Progenitor cell of endocrine pancreas (in vitro differentiated cells): ENCODE measurements at places on chromosomes 2 and 18. TPM values are rescaled to one million over a fixed set of nuclear protein-coding genes. Genes with fewer than 3 reads are reported as not detected.

GRCh38 chr2:224893848-224894247 lies 148.4 kb downstream of the DOCK10 start:
- no peak overlapping the region for H3K4me3 ChIP-seq
- H3K4me1 ChIP-seq, result peaks cover 2% of the 10 kb centered on the region
- DNase-seq, result no peak
- no peaks in the 10 kb centered on the region for H3K36me3 ChIP-seq

DNA sequence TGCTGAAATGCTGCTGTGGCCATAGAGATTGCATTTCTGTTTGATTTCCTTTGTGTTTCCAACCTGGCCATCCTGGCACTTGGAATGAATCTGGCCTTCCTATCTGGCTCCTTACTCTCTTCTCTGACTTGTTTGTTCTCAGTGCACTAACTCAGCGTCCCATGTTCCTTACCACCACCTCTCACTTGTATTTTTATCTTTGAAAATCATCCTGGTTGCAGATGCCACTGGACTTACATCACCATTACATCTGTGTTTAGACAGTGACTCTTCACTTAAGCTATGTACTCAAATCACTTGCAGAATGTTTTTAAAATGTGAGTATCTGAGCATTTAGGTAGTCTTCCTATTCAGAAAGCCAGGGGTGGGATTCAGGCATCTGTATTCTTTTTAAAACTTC lies 239.5 kb downstream of the WDR7 start:
- H3K36me3 ChIP-seq, result peaks cover 3% of the 10 kb centered on the region
- no peaks in the 10 kb centered on the region for H3K27me3 ChIP-seq
- H3K4me1 ChIP-seq, result peaks cover 9% of the 10 kb centered on the region
- no peak overlapping the region for H3K27ac ChIP-seq

The CPLX4 gene
- not detected in 2 replicates for total RNA-seq

DNA sequence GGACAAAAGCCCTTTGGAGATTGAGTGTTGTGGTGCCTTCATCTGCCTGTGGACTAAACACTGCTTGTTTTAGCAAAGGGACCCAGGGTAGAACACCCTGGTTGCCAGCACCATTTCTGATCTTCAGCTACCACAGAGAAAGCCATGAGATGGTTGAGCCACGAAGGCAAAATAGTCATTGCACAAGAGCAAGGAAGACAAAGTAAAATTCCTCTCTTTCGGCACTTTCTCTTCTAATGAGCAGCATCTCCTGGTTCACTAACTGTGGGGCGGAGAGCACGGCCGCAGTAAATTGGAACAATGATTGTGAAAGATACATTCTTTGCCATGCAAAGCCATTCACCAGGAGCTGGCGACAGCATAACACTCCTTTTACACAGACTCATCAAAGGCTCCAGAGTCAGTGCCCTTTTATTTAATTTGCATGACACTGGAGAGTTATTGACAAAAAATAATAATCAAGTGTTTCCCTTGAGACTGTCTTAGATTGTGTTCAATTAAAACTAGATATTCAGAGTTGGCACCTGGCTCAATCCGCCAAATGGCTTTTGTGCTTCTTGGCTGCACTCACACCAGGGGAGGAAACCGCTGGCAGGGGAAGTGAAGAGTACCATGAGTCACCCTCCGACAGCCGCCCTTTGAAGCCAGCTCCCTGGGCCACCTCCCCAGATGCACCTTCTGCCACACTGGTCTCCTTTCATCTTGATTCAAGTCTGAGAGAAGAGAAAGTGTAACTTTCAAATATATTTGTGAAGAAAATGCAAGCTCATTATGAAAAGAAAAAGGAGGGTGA lies 100.5 kb upstream of the MEIS1 start:
- no peak overlapping the region for H3K4me3 ChIP-seq
- H3K4me1 ChIP-seq, result peaks cover 1% of the 10 kb centered on the region
- no peaks in the 10 kb centered on the region for H3K36me3 ChIP-seq
- H3K27ac ChIP-seq, result no peak overlapping the region
- peaks cover 3% of the 10 kb centered on the region for H3K27me3 ChIP-seq

The MYO3B gene
- 0.22 TPM in 1 of 2 replicates, not detected in the other for total RNA-seq

DNA sequence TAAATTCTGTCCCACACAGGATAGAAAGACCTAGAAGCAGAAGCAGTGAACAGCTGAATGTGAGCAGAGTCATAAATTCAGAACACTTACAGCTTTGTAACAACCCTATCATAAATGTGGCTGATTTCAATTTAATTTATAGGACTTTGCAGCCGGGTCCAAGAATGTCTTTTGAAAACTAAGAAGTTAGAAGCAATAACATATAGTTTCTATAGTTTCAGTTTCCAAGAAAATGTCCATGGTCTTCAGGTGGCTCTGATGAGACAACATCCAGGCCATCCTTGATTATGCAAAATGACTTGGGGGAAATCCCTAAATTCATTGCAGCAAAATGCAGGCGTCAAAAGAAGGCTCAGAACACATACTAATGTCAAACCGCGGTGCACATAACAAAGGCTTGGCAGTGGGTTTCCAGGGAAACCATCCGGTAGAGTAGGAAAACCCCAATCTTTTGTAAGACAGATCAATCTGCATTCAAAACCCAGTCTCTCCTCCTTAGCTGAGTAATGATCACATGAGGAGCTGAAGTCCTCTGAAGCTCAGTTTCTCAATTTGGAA lies 442.2 kb upstream of the ID2 start:
- peaks cover 10% of the 10 kb centered on the region for H3K4me1 ChIP-seq
- no peak overlapping the region for H3K27ac ChIP-seq
- H3K27me3 ChIP-seq, result peaks cover 14% of the 10 kb centered on the region
- no peaks in the 10 kb centered on the region for H3K36me3 ChIP-seq

The FLACC1 gene
- 0.55 and 0.69 TPM in 2 replicates for total RNA-seq

The CYP27C1 gene
- 8.0 and 8.6 TPM in 2 replicates for total RNA-seq

The COBLL1 gene
- 69.7 and 80.9 TPM in 2 replicates for total RNA-seq

- no peaks in the 10 kb centered on the region for H3K36me3 ChIP-seq
- no peak overlapping the region for H3K4me3 ChIP-seq
- peaks cover 2% of the 10 kb centered on the region for H3K4me1 ChIP-seq
- peaks cover 10% of the 10 kb centered on the region for H3K27me3 ChIP-seq
Observed at GRCh38 chr2:45776160-45776955, 124.9 kb downstream of the PRKCE start.

DNA sequence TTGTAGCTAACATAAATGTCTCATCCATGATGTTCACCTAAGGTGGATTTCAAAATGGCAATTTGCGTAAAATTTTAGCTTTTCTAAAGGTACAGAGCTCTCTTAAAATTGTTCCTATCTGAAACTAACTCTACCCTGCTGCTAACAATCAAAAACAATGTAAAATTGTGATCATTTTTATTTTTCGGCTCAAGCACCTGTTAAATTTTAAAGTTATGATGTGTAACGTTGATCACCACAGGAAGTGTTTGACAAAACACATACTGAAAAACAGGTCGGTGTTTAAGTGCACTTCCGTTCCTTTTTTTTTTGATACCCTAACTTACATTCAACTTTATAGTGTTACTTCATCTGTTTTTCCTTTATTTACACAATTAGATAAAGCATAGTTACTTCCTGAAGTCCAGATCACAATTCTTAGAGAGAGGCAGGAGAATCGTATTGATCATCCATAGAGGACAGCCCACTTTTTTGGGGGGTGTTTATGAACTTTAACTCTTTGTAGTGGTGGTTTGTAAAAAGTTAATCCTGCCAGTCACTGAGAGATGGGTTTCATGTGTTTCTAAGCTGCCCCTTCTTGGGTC lies 6.0 kb upstream of the NCK2 start:
- DNase-seq, result no peak
- H3K27me3 ChIP-seq, result peaks cover 19% of the 10 kb centered on the region
- no peak overlapping the region for H3K27ac ChIP-seq
- peaks cover 19% of the 10 kb centered on the region for H3K4me1 ChIP-seq

DNA sequence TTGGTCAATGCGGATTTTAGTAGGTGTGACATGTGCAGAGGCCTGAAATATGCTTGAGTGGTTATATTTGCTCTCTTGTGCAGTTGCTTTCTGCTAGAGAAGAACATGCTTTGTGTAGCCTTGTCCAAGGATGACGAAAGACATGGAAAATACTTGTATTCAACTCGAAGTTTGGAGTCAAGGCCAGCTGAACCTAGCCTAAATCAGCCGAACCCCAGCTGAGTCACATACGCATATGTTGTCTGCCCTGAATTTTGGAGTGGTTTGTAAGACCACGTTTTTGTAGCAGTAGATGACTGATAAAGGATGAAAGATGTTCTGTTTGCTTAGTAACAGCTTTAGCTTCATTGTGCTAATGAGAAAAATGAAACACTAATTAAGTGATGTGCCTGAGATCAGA lies 22.5 kb upstream of the SPAG16 start:
- no peaks in the 10 kb centered on the region for H3K36me3 ChIP-seq
- DNase-seq, result no peak
- H3K4me1 ChIP-seq, result peaks cover 10% of the 10 kb centered on the region
- H3K27ac ChIP-seq, result peak overlapping the region; percentile 42
- H3K27me3 ChIP-seq, result no peaks in the 10 kb centered on the region
- H3K4me3 ChIP-seq, result no peak overlapping the region

The ZNF892 gene
- 18.0 and 18.4 TPM in 2 replicates for total RNA-seq

- peaks cover 36% of the 10 kb centered on the region for H3K27me3 ChIP-seq
- H3K4me3 ChIP-seq, result no peak overlapping the region
- H3K36me3 ChIP-seq, result no peaks in the 10 kb centered on the region
- DNase-seq, result no peak
- H3K27ac ChIP-seq, result no peak overlapping the region
Observed at GRCh38 chr2:216279031-216279430, 93.3 kb downstream of the MARCHF4 start.

GRCh38 chr2:46208766-46209165 lies 88.4 kb upstream of the EPAS1 start:
- no peak overlapping the region for H3K4me3 ChIP-seq
- H3K27ac ChIP-seq, result no peak overlapping the region
- DNase-seq, result no peak
- no peaks in the 10 kb centered on the region for H3K4me1 ChIP-seq
- peaks cover 2% of the 10 kb centered on the region for H3K36me3 ChIP-seq

The IL1B gene
- total RNA-seq, result not detected in 2 replicates

DNA sequence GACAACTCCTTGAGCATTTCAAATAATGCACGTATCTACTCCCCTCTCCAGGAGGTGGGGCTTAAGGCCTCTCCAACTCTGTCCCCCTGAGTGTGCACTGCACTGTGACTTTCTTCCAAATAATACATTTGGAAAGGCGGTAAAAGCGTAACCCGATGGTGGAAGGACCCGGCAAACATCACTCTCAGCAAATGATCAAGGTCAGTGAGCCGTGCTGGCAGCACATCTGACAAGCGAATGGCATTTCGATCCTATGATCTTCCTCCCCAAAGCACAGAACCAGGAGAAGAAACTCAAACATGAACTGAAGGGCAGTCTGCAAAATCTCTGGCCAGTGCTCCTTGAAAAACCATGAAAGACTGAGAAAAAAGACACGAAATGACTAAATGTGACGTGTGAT lies 208.7 kb downstream of the TWIST2 start:
- DNase-seq, result no peak
- H3K4me3 ChIP-seq, result no peak overlapping the region
- no peak overlapping the region for H3K27ac ChIP-seq
- no peaks in the 10 kb centered on the region for H3K27me3 ChIP-seq
- peaks cover 14% of the 10 kb centered on the region for H3K36me3 ChIP-seq

DNA sequence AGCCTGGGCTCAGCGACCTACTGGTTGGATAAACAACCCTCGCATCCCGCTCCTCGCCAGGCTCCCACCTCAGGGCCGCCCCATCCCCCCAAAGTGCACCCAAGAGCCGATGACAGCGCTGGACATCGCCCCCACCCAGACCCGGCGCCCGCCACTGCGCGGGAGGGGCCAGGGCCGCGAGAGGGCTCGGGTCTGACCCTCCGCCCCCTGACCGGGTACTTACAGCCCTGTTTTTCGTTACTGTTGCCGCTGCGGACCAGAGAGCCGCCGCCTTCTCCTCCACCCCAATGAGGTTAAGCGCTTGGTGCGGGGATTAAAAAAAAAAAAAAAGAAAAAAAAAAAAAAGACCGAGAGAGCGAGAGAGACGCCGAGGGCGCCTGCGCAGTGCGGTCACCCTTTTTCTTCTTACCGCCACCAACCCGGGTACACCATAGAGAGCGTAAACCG lies at the start of gene CLASP1:
CLASP1 (minus strand) TSS at position 314 of the 447 bp plus-strand sequence. CDS start 43,567 bp downstream, outside the sequence.
- peak within 1 kb of the TSS; percentile 94 for H3K4me3 ChIP-seq
- peak; percentile 60 for DNase-seq
- no peaks in the 10 kb centered on the region for H3K27me3 ChIP-seq
- H3K4me1 ChIP-seq, result peaks cover 26% of the 10 kb centered on the region
